GM12878 (cell line): ENCODE measurements at places on chromosomes 6 and 20. TPM values are rescaled to one million over a fixed set of nuclear protein-coding genes. Genes with fewer than 3 reads are reported as not detected.

The RNF144B gene
- total RNA-seq = 0.18 and 0.58 TPM in 2 replicates

GRCh38 chr6:88008411-88008810 is 39.2 kb upstream of the SPACA1 start:
- DNase-seq = no peak
- H3K36me3 ChIP-seq = no peaks in the 10 kb centered on the region
- H3K27me3 ChIP-seq = no peaks in the 10 kb centered on the region
- H3K27ac ChIP-seq = no peak overlapping the region
- no peak overlapping the region for H3K4me3 ChIP-seq

DNA sequence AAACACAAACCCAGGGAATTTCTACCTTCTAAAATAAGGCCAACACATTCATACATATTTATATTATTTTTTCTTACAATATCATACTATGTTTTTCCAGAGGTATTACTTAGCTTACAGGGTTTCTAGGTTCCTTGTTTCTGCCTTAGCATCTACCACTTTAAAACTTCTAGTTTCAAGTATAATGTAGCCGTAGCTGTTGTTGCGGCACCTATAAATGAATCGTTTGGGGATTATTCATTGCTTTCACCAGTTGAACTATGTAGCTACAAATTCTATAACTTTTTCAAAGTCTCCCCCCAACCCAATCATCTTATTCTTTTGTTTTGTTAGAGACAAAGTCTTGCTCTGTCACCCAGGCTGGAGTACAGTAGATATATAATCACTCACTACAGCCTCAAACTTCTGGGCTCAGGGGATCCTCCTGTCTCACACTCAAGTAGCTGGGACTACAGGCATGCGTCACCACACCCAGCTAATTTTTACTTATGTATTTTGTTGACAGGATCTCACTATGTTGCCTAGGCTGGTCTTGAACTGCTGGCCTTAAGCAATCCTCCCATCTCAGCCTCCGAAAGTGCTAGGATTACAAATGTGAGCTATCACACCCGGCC is 43.9 kb downstream of the TNFAIP3 start:
- peak overlapping the region; percentile 95 for H3K27ac ChIP-seq
- H3K36me3 ChIP-seq = no peaks in the 10 kb centered on the region
- DNase-seq = no peak
- H3K27me3 ChIP-seq = no peaks in the 10 kb centered on the region

DNA sequence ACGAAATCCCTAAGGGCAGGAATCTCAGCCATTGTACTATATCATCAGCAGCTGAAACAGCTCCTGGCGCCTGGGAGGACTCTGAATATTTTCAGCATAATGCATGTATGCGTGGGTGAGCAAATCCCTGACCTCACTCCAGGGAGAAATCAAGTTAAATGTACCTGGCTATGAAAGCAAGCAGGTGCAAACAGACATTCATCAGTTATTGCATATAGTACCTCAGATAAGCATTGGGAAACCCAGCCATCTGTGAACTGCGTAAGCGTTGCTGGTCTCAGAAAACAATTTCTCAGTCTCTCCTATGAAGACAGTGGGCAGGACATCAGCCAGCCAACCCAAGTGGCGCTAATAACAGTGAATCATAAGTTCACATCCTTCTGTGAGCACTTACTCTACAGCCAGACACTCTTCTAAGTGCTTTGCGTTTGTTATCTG is 622.6 kb downstream of the EPM2A start:
- H3K4me3 ChIP-seq = no peak overlapping the region
- no peaks in the 10 kb centered on the region for H3K4me1 ChIP-seq
- DNase-seq = no peak
- no peak overlapping the region for H3K27ac ChIP-seq

- no peaks in the 10 kb centered on the region for H3K4me1 ChIP-seq
- DNase-seq = no peak
- H3K27me3 ChIP-seq = no peaks in the 10 kb centered on the region
- no peak overlapping the region for H3K4me3 ChIP-seq
Measured at GRCh38 chr20:22382742-22383141, 201.6 kb downstream of the FOXA2 start.

- peaks cover 2% of the 10 kb centered on the region for H3K36me3 ChIP-seq
- H3K4me3 ChIP-seq = peak overlapping the region; percentile 88
- peaks cover 5% of the 10 kb centered on the region for H3K4me1 ChIP-seq
- H3K27me3 ChIP-seq = no peaks in the 10 kb centered on the region
- peak overlapping the region; percentile 96; the same call in 1 of the 2 replicates for H3K27ac ChIP-seq
Measured at GRCh38 chr6:159760602-159761057, 1.2 kb upstream of the ACAT2 start.

DNA sequence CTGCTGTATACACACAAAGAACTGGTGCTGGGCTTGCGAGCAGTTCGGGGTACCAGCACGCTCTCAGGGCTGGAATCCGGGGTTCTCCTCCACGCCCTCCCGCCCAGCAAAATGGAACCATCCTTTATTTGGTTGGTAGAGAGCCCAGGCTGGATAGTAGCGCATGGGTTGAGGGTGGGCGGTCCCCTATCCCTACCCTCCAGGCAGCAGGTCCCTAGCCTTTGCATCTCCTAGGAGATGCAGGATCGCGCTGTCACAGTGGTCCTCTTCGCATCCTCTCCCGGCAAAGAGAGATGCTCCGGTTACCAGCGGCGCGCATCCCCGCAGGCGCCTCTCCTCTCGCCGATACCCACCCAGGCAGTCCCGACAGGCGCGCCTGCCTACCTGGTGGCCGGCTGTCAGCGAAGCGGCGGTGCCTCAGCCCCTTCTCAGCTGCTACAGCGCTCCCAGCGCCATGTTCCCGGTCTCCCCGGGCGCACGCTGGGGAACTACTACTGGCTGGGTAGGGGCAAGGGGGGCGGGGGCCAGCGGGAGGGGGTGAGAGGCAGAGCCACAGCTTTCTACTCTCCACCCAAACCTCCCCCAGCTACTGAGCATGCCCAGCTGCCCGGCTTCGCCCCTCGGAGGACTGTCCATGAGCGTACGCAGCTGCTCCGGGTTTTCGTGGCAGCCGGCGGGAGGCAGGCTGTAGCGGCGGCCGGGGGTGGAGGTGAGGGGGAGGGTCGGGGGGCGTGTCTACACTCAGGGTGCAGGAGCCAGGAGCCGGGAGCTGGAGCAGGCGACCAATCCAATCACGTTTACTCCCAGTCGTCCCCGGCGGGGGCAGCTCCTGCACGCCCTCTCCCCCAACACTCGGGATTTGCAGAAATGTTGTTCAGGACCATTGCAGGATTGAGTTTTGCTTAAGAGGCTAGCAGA is at the start of gene PAK5:
Gene PAK5 (minus strand): TSS at position 699 of the 918 bp plus-strand sequence. CDS start 194,748 bp downstream, outside the sequence.
- H3K4me3 ChIP-seq = no peak within 1 kb of the TSS
- no peaks in the 10 kb centered on the region for H3K4me1 ChIP-seq
- no peak for DNase-seq
- no peak within 1 kb of the TSS for H3K27ac ChIP-seq
- H3K27me3 ChIP-seq = peaks cover 8% of the 10 kb centered on the region

- no peaks in the 10 kb centered on the region for H3K4me1 ChIP-seq
- no peak for DNase-seq
- H3K36me3 ChIP-seq = no peaks in the 10 kb centered on the region
- H3K27me3 ChIP-seq = no peaks in the 10 kb centered on the region
- H3K27ac ChIP-seq = no peak overlapping the region
Measured at GRCh38 chr6:107535626-107536025, 45.7 kb downstream of the SOBP start.

DNA sequence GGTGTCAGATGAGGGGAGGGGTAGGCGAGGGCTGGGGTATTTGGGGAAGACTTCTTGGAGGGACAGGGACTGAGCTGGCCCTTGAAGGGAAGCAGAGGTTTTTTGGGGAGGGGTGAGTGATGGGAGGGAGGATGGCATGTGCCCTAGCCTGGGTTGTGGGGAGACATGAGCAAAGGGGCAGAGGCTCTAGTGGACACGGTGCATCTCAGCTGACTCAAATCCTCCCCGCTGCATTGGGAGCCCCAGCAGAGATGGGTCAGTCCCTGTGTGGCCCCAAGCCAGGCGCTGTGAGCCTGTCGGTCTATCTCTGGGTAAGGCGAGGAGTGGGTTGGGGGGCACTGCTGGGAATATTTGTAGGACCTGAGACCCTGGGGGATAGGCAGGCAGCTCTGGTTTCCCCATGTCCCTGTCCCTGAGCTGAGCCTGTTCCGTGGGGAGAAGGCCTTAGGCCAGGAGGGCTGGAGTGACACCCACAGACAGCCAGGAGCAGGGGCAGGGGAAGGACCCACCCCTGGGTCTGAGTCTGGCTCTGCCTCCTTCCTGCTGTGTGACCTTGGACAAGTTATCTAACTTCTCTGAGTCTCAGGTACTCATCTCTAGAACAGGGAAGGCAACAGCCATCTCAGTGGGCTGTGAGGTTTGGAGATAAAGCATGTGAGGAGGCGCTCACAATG is 36.0 kb downstream of the SPDEF start:
- DNase-seq = no peak
- H3K4me1 ChIP-seq = no peaks in the 10 kb centered on the region
- H3K27ac ChIP-seq = no peak overlapping the region
- no peak overlapping the region for H3K4me3 ChIP-seq
- no peaks in the 10 kb centered on the region for H3K36me3 ChIP-seq

GRCh38 chr20:46965477-46965876 is 70.8 kb downstream of the EYA2 start:
- no peak overlapping the region for H3K27ac ChIP-seq

DNA sequence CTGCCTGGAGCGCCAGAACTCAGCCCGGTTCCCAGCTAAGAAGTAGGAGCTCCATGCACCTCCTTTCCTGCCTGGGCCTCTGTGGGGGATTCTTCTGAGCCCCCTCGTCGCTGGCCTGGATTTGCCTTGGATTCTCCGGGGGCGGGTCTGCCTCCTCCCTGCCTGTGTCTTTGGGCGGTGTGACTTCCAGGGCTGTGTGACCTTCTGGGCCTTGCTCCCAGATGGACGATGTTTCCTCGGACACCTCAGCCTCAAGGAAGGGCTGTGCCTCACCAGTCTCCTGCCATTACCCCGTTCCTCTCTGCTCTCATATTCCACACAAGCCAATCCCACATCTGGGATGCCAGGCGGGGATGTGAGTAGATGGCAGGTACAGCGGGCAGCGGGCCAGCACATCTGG is 76.8 kb downstream of the ERMARD start:
- H3K4me3 ChIP-seq = no peak overlapping the region
- H3K36me3 ChIP-seq = no peaks in the 10 kb centered on the region
- DNase-seq = no peak
- H3K4me1 ChIP-seq = no peaks in the 10 kb centered on the region
- no peak overlapping the region for H3K27ac ChIP-seq

DNA sequence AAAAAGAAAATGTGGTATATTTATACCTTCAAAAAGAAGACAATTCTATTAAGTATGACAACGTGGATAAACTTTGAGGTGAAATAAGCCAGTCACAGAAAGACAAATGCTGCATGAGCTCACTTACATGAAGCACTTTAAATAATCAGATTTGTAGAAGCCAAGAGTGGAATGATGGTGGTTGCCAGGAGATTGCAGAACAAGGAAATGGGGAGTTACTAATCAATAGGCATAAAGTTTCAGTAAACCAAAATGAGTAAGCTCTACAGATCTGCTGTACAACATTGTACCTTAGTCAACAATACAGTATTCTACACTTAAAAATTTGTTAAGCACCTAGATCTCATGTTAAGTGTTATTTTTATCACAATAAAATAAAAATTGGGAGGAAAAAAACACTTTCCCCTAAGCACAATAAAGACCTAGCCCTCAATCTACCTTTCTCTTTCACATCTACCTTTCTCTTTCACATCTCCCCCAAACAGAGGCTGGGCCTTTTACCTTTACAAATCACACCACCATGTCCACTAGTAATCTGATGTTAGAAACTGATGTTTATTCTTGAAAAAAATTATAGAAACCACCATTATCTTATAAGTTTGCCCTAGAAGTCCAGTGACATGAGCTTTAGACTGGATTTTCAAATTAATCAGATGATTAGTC is 73.9 kb downstream of the PKIB start:
- H3K4me3 ChIP-seq = no peak overlapping the region
- no peak overlapping the region for H3K27ac ChIP-seq
- H3K27me3 ChIP-seq = no peaks in the 10 kb centered on the region
- no peak for DNase-seq
- H3K36me3 ChIP-seq = no peaks in the 10 kb centered on the region
- no peaks in the 10 kb centered on the region for H3K4me1 ChIP-seq

DNA sequence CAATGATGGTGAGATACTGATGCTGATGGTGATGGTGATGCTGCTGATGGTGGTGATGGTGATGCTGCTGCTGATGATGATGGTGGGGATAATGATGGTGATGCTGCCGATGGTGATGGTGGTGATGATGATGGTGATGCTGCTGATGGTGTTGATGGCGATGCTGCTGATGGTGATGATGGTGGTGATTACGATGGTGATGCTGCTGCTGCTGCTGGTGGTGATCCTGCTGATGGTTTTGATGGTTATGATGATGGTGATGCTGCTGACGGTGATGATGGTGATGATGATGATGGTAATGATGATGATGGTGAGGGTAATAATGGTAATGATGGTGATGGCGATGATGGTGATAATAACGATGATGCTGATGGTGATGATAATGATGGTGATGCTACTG is 50.0 kb downstream of the ARHGAP40 start:
- no peaks in the 10 kb centered on the region; the same call in 1 of the 2 replicates for H3K4me1 ChIP-seq
- DNase-seq = no peak
- peaks cover 3% of the 10 kb centered on the region; the same call in 1 of the 2 replicates for H3K27me3 ChIP-seq
- no peak overlapping the region for H3K27ac ChIP-seq
- no peak overlapping the region for H3K4me3 ChIP-seq

DNA sequence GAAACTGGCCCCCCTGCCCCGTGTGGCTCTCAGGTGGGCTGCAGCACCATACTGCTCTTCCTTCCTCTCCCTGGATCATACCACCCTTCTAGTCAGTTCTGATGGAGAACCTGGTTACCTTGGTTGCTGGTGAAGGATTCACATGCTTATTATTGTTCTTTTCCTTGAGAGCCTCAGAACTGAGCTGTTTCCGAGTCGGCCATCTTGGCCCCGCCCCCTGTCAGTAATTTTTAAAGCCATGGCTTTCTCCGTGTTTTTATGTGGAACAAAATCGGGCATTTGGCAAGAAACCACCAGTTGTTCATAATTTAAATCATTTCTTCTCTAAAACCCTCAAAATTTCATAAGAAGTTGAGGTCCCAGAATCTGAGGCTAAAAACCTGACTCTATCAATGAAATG is 493.8 kb downstream of the NKAIN2 start:
- H3K36me3 ChIP-seq = no peaks in the 10 kb centered on the region
- H3K4me3 ChIP-seq = no peak overlapping the region
- H3K27me3 ChIP-seq = no peaks in the 10 kb centered on the region
- H3K27ac ChIP-seq = no peak overlapping the region
- no peak for DNase-seq
- no peaks in the 10 kb centered on the region for H3K4me1 ChIP-seq

DNA sequence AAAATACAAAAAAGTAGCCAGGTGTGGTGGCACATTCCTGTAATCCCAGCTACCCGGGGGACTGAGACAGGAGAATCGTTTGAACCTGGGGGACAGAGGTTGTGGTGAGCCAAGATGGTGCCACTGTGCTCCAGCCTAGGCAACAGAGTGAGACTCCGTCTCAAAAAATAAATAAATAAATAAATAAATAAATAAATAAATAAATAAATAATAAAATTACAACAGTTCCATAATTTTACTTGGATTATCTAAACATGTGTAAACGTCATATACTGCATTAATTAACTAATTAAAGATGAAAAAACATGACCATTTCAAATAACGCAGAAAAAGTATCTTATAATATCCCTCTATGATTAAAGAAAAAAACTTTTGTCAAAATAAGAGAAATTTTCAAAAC is 65.8 kb downstream of the SAMD3 start:
- H3K36me3 ChIP-seq = no peaks in the 10 kb centered on the region
- H3K4me3 ChIP-seq = no peak overlapping the region
- no peaks in the 10 kb centered on the region for H3K4me1 ChIP-seq
- no peak for DNase-seq

GRCh38 chr6:140320081-140321080 is 945.9 kb upstream of the CITED2 start:
- no peaks in the 10 kb centered on the region for H3K36me3 ChIP-seq
- no peak for DNase-seq
- H3K27me3 ChIP-seq = no peaks in the 10 kb centered on the region
- no peaks in the 10 kb centered on the region for H3K4me1 ChIP-seq
- no peak overlapping the region for H3K27ac ChIP-seq
